Activated T-cell treated with anti-CD3 and anti-CD28 coated beads for 48 hours (primary cell): ENCODE measurements at places on chromosomes 4 and X.

- no peak for DNase-seq
Measured at GRCh38 chr4:8643986-8644385, 51.4 kb downstream of the CPZ start.

DNA sequence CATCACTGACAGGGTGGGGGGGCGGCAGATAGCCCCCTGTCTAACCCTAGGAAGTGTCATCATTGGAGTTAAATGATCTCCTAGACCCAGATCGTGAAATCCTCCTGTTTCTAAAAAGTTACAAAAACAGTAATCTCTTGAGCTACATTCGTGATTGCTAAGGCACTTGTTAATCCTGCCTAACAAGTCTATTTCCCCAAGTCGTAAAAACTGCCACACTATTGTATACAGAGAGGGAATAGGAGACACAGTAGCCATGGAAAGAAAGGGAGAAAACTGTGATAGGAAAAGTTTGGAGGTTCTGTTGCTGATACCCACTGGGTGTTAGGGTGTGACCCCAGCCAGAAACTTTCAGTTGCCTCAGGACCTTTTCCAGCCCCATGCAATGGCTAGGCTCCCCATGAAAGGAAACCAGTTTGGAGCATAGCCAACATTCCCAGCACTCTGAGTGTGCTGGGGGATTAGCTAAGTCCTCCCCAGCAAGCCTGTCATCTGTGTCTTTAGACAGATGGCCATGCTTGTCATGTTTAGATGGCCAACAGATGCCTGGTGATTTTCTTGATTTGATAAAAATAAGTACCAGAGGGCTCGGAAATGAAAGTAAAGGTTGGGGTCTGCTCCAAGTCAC lies 63.3 kb upstream of the ANXA10 start:
- DNase-seq = no peak

DNA sequence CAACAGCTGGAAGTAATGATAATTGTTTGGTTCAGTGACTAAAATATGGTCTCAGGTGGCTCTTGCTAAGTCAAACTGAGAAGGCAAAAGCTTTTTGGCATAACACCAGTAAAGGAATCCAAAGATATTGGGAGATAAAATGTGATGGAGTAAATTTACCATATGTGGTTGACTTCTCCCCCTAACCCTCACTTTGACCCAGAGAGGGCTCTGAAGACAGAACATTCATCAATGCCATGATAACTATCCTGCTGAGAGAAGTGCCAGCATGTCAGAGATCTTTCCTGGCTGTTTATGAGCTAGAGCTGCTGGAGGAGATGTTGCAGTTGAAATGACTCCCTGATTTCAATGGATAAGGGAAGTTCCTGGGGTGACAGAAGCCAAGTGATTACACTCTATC lies 213.4 kb downstream of the SPCS3 start:
- no peak for DNase-seq

DNA sequence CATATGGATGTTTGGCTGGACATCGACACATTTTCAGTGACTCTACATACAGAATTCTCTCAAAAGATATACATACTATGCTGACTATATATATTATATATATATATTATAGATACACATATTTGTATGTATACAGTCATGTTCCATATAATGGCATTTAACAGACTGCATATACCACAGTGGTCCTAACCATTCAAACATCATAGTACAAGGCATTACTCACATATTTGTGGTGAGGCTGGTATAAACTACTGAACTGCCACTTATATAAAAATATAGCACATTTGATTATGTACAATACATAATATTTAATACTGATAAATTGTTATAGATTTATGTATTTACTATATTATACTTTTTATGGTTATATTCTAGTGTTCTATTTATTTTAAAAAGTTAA lies 168.5 kb downstream of the IL15 start:
- DNase-seq = no peak

- DNase-seq = no peak
Measured at GRCh38 chrX:119990556-119991004, 47.0 kb upstream of the NKAP start.

DNA sequence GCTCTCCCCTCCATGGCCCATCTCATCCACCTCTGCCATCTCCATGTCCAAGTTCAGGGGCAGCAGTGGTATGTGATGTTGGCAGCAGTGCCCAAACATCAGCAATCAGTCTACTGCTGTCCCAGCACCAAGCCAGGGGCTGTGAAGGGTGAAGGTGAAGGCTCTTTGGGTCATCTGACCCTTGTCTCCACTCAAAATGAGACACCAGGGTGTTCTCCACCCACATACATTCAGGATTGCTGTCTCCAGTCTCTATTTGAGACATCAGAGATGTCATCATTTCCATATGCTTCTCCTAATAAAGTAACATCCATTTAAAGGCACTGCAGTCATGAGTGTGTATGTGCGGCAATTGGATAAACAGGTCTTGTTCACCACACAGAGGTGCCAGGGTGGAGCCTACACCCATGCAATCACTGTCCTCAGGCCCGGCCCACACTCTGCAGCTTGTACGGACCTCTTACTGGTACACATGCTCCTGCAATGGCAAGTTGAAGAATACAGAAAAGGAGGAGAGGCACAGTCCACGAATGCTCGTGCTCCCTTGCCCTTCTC lies 22.2 kb downstream of the MAML3 start:
- no peak for DNase-seq

- DNase-seq = no peak
Measured at GRCh38 chrX:134599184-134599914, 58.9 kb downstream of the PLAC1 start.

DNA sequence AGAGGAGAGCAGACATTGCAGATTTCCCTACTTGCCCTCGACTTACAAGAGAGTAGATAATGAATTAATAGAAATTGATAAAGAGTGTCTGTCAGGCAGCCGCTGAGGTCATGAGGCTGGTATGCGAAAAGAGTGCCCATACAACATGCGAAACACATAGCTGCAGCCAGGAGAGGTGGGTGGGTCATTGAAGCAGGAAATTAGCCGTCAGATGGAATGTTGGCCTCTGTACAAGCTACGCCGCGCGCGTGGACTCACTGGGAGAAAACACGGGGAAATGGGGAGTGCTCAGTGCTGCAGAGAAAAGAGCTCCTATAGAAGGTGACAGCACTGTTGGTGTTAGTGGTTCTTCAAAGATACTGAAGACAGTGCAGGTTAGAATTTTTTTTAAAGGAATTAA lies 125.1 kb downstream of the RAPGEF2 start:
- DNase-seq = no peak

- DNase-seq = no peak
Measured at GRCh38 chr4:845836-846251, 19.9 kb upstream of the CPLX1 start.

- DNase-seq = no peak
Measured at GRCh38 chrX:39966176-39966575, 131.6 kb downstream of the BCOR start.

DNA sequence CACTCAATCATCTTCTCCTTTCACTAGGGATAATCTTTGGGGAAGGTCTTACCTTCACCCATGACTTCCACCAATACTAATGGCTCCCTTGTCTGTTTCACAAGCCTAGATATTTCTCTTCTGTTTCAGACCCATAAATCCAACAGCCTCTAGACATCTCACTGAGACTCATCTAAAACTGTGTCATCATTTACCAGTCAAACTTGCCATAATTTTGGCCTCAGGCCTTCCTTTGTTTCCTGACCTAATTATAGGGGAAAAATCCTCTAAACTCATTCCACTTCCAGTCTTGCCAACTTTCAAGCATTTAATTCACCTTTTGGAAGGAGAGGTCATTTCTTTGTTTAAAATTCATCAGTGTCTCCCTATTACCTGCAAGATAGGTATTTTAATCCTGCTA lies 181.0 kb upstream of the CNKSR2 start:
- no peak for DNase-seq

DNA sequence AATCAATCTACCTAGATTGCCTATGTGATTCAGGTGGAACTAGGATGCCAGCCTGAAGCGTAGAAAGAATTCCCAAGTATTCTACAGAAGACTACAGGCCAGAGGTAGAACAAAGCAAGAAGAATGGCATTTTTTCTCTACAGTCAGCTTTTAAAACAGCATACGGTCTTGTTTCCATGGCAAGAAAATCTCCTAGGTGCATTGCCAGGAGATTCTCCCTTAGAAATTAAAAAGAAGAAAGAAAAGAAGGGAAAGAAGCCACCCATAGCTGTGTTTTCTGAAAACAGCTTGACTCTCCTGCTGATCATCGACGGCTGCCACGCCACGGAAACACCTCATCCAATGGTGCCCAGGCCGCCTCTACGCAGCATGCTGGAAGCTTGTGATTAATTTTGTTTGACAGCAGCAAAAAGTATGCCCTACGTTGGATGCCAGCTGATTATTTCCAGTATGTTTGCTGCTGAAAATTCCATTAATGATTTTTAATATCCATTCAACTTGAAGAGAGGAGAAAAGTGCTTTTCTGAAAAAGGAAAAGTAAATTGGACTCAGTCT lies 24.1 kb downstream of the ANK2 start:
- no peak for DNase-seq

DNA sequence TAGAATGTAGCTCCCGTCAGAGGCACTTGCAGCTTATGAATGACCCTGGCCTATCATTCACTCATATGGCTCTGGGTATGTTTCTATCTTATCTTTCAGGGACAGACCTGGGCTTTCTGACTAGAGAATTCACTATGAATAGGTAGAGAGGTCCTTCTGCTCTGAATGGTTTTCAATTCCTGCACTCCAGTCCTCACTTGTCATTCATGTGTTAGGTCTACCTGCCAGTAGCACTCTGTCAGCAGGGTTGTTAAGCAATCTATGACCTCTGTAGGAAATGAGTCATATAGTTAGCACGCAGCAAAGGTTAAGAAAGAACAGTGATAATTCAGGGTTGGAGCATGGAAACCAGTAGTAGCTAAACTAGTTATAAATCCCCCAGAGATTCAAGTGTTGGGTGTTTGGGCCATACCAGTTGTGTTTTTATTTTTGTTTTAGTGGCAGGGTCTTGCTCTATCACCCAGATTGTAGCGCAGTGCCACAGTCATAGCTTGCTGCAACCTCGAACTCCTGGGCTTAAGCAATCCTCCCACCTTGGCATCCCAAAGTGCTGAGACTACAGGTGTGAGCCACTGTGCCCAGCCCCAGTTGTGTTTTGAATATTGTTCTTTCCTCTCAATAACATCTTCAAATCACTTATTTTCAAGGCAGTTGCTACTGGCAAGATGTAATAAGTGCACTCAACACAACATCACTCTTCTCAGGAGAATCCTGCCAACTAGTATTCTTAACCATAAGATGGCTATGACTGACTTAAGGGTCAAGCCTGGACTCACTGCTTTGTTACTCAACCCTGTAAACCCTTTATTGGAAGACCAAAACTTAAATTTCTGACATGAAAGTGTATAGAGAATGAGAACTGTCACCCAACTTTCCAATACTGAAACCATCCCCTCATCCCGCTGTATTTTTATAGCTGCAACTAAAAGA lies 25.1 kb downstream of the ARL13A start:
- no peak for DNase-seq

GRCh38 chr4:189613207-189613606 lies 327.5 kb upstream of the FRG1 start:
- no peak for DNase-seq

DNA sequence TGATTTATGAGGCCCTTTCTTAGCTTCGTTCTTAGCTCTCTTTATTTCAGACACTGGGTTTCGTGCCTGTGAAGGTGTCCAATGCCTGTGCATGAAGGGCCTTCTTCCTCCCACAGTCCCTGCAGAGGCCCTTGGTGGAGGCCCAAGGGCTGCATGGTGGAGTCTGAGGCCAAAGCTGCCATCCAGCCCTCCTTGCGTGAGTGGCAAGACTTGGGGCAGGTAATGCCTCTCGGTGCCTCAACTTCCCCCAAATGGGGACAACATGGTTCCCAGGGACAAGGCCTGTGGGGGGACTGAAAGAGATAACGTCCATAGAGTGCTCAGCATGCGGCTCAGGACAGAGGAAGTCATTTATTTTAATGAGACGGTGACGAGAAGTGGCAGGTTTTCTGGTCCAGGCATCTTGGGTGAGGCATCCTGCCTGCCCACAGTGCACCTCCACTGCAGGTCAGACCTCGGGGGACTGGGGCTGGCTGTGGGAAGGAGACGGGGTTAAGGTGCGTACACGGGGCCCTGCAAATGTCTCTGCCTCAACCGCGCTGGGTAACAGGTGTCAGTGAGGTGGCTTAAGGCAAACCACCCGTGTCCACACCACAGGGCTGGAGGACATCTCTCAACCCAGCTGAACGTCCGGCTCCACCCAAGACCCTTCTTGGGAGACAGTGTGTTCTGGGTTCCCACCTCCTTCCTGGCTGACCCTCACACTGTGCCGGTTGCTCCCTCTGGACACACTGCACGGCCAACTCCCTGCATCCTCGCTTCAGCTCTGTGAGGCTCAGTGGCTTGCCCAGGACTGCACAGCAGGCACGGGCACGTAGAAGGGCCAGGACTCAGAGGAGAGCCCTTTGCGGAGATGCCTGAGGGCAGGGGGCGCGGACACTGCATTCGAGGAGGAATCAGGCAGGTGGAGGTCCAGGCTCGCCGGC lies 50.5 kb downstream of the PSAPL1 start:
- no peak for DNase-seq

- no peak for DNase-seq
Measured at GRCh38 chrX:130114141-130114588, 3.9 kb upstream of the ELF4 start.

- DNase-seq = no peak
Measured at GRCh38 chr4:168880811-168881595, 129.1 kb downstream of the CBR4 start.

- no peak for DNase-seq
Measured at GRCh38 chrX:20393944-20394343, 127.2 kb upstream of the RPS6KA3 start.

GRCh38 chr4:183053681-183054080 lies 45.4 kb upstream of the WWC2 start:
- DNase-seq = no peak

DNA sequence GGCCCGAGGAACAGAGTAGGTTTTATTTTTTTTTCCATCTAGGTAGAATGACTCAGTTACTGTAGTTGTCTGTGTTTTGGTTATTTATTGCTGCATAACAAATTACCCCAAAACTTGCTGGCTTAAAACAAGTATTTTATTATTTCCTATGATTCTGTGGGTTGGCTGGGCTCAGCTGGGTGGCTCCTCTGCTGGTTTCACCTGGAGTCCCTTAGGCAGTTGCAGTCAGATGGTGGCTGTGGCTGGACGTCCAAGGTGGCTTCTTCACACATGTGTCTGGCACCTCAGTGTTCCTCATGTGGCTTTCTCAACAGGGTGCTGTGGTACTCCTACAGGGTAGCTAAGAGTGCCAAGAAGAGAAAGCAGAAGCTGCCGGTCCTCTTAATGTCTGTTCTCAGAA lies 115.8 kb downstream of the PHEX start:
- DNase-seq = no peak

DNA sequence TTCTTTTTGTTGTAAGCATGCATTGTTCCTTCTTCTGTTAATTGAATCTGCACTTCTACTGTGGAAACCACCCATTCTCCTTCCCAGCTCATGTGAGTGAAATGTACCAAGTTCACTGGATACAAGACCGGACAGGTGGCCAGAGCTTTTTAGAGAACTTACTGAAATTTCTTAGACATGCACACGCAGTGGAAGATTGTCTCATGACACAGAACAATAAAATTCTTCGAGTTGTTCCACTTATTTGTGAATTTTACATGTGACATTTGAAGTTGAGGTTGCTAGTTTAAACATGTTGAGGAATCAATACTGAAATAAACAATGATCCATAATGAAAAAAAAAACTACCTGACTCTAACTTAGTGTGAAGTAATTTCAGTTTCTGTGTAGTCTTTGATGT lies 568.0 kb downstream of the TECRL start:
- no peak for DNase-seq
